NCI-H1105 treated with DMSO at 0.1 percent for 48 hours (cell line): ENCODE measurements at places on chromosomes 5 and 9.

DNA sequence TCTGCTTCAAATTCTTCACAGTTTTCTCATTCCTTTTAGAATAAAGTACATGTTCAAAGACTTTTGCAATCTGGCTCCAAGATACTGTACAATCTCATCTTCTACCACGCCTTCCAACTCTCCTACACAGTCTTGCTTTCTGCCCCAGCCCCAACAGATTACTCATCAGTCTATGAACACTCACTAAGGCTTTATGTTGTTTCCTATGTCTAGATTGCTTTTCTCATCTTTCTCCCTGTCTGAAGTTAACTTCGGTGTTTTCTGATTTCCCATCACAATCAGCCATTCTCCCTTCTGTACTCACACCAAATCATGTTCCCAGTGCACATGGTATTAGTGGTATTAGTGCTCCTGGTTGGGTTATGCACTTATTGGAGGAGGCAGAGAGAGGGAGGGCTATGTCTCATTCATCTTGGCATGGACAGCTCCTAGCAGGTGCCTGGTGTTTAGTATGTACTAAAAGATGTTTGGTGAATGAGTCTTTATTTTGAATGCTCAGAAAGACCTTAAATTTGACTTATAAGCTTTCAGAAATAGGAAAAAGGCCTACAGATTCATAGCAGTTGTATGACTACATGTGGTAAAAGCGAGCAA is 44.0 kb upstream of the ZNF608 start:
- no peak for DNase-seq

DNA sequence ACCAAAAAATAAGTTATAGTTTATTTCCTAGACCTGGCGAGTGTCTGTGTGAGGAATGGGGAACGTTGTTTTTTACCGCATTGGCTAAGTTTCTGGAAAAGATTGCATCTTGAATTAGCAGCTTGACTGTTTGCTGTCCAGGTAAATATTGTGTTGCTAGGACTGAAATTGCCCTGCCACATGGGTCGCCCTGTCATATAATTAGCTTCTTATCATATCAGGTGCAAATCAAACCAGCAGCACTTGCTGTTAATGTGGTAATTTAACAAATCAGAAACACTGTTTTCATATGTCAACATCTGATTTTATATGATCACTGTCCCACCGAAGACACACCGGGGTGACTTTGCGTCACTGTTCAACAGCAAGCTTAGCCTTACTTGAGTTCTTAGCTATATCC is 63.7 kb upstream of the ZNF622 start:
- no peak for DNase-seq

- no peak for DNase-seq
These were observed 40.9 kb upstream of the SUSD3 start for GRCh38 chr9:93017621-93018020.

DNA sequence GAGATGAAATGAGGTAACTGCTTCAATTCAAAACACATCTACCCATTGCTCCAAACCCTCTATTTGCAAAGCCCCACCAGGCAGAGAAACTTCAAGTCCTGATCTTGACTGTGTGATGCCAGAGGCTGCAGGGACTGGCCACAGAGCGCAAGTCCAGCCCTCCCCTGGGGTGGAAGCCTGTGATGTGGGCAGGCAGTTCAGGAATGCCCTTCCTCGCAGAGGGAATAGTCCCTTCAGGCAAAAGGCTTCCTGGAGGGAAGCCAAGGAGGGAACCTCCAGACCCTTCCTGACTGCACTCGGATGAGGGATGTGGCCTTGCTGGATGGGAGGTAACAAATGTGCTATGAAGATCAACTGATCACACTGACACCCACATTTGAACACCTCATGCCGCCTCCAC is 131.2 kb downstream of the SLIT3 start:
- DNase-seq = no peak

DNA sequence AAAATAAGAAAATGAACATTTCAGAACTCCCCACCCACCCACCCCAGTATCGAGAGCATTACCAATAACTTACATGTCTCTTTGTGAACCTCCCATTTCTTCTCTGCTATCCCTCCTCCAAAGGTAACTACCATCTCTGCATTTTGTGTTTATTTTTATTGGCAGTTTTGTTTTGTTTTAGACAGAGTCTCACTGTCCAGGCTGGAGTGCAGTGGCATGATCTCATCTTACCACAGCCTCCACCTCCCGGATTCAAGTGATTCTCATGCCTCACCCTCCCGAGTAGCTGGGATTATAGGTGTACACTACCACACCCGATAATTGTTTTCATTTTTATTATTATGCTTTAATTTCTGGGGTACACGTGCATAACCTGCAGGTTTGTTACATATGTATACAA is 21.7 kb upstream of the GLIS3 start:
- DNase-seq = no peak

GRCh38 chr9:79134654-79135053 is 437.1 kb upstream of the TLE4 start:
- no peak for DNase-seq

- no peak for DNase-seq
These were observed 30.4 kb downstream of the FBXO4 start for GRCh38 chr5:41955432-41956024.

GRCh38 chr9:22238809-22239684 is 207.6 kb upstream of the DMRTA1 start:
- no peak for DNase-seq

- no peak for DNase-seq
These were observed 29.4 kb upstream of the PURA start for GRCh38 chr5:140084541-140084940.

DNA sequence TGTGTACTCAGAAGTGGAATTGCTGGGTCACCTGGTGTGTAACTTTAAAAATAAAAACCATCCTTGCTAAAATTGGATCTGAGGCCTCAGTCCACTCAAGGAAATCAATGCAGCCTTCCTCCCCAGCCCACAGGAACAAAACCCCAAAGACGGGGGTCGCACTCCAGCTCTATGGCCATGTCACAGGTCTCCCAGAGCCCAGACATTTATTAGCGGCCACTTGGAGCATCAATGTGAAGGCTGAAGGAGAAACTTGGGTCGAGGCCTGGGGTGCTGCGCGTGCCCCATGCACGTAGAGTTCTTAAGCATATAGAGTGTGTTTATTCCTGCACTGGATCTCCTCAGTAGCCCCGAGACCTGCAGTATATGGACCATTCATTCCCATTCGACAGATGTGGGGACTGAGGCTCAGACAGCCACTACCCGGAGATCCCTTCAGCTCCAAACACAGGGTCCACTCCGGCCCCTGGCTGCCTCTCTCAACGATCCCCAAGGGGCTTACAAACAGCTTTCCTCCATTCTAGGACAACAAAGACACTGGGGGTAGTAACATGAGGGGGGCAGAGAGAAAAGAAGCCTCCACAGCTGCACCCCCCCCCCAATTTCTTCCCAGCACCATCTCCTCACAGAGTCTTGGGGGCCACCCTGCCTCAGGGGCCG is 14.3 kb upstream of the OLFM1 start:
- DNase-seq = no peak

DNA sequence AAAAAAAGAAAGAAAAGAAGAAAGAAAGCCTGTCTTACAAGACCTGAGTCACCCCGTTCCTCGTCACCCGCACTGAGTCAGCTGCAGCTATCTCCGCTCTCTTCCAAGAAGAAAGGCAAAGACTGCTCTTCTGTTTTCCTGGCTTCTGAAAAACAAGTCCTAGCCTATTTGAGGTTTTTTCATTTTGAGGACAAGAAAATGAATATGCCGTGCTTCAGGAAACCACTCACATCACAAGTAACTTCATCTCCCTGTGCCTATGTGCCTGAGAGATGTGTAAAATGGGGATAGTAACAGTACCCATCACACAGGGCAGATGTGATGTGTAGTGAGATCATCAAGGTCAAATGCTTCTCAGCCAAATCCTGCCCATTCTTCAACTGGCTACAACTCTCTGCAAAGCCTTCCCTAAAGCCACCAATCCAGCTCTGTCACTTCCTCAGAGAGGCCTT is 78.4 kb downstream of the GLDC start:
- no peak for DNase-seq

DNA sequence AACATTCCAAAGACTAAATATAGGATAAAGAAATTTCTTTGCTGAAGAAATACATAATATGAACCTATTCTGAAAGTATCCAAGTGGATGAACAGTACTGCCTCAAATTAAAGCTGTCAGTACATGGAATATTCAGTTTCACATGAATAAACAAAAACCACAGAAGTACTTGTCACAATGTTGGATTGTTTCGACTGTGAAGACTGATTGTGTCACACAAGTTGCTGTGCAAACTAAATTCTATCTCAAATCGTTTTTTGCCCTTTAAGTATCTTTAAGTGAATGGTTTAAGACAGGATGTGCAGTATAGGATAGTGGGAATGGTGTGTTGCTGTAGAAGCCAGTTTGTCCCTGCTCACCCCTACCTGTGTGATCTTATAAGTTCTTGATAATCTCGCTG is 137.4 kb upstream of the OTULINL start:
- DNase-seq = no peak

- no peak for DNase-seq
These were observed 26.1 kb downstream of the GLT6D1 start for GRCh38 chr9:135612981-135613910.

- DNase-seq = no peak
These were observed 119.2 kb downstream of the RGS3 start for GRCh38 chr9:113582698-113583200.

DNA sequence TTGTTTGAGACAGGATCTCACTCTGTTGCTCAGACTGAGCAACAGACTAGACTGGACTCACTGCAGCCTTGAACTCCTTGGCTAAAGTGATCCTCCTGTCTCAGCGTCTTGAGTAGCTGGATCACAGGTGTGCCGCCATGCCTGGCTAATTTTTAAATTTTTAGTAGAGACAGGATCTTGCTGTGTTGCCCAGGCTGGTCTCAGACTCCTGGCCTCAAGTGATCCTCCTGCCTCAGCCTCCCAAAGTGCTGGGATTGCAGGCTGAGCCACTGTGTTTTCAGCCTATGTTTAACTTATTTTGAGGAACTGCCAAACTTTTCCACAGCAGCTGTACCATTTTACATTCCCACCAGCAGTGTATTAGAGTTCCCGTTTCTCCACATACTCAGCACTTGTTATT is 16.8 kb downstream of the NDFIP1 start:
- no peak for DNase-seq

GRCh38 chr5:101915554-101915953 is 380.5 kb downstream of the SLCO4C1 start:
- no peak for DNase-seq

GRCh38 chr5:96090215-96090614 is 128.6 kb upstream of the ELL2 start:
- no peak for DNase-seq

- DNase-seq = no peak
These were observed 3.4 kb downstream of the IL33 start for GRCh38 chr9:6219040-6219439.

DNA sequence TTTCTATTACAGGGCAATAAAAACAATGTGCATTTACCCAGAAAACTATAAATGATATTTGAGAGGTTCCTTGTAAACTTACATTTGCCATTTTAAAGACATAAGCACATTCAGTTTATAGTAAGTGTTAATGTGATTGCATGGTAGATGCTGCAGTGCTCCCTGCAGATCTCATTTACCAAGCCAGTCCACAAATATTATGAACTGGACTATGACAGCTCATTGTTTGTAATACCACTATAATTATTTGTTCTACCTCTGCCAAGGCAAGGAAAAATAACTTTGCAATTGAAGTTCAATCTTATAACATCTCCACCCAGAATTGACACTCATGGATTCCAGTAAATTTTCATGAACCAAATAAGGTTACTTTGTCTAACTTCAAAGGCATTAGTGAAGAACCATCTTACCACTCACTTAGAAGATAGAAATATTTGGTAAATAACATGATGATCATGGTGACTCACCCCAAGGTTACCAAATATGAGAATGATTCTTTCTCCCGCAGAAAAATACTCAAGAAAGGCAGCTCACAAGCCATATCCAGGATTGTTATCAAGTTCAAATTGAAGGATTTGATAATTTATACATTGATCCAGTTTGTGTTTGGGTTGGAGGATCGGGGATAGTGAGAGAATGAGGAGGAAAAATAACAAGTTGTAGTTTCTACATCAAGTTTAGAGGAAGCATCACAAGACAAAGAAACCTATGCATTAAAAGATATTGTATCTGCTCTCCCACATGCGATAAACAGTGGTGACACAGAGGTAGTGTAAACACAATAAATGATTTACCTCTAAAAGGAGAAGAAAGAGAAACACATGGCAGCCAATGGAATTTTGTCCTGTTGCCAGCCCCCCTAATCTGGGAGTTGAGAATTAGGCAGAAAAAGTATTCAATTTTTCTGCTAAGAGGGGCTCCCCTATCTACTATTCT is 29.5 kb downstream of the CDH9 start:
- DNase-seq = no peak
